ENCODE measurements at places on chromosomes 3 and 15.

- DNase-seq, result no peak
Observed at GRCh38 chr3:51668756-51669155, 2.3 kb upstream of the TEX264 start.

GRCh38 chr3:122246199-122246598 is 62.7 kb downstream of the CASR start:
- no peak for DNase-seq

DNA sequence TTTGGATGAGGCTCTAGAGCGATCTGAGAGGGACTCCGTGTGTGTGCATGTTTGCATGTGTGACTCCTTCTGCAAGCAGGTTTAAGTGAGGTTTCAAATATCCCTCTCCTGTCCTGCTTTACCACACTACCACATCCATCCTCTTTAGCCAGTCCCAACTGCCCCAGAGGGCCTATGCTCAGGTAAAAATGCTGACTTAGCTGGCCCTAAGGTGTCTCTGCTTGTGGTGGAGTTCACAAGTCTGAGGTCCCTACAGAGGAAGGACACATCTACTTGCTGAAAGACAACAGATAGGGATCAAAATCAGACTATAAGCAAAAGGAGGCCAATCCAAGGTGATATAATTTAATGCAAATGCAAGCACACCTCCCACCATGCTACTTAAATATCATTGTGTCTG is 87.2 kb downstream of the B3GNT5 start:
- DNase-seq, result no peak

- DNase-seq, result peak; percentile 32
Observed at GRCh38 chr3:155744010-155744625, 753 bp downstream of the PLCH1 start.

GRCh38 chr3:23669541-23670255 is 136.1 kb upstream of the UBE2E1 start:
- DNase-seq, result no peak

- DNase-seq, result no peak
Observed at GRCh38 chr3:40055956-40056355, 246.5 kb downstream of the MYRIP start.

DNA sequence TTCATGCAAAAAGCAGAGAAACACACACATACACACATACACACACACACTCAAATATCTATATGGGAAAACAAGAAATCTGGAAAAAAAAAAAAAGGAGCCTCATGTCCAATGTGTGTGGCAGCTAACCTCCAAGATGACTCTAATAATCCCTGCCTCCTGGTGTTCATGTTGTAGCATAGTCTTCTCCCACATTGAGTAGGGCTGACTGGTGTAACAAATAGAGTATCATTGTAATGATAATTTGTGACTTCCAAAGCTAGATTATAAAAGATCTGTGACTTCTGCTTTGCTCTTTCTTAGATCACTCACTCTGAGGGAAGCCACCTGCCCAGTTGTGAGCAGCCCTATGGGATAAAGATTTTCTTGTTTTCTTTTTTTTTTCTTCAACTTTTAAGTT is 130.9 kb upstream of the TNIK start:
- no peak for DNase-seq

DNA sequence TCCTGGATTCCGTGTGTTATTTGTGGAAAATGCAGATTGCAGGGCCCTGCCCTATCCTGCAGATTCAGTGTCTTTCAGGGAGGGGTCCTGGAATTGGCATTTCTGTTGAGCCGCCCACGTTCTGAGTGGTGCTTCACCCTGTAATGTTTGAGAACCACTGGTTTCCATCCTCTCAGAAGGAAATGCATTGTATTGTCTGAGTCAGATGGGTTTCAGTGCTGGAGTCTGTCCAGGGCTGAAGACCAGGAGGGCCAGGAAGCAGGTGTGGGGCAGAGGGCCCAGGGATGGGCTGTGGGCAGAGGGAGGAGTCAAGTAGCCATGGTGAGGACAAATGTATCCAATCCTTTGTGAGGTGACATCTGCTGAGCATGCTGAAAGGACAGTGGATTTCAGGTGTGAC is 123.8 kb downstream of the SV2B start:
- DNase-seq, result no peak

DNA sequence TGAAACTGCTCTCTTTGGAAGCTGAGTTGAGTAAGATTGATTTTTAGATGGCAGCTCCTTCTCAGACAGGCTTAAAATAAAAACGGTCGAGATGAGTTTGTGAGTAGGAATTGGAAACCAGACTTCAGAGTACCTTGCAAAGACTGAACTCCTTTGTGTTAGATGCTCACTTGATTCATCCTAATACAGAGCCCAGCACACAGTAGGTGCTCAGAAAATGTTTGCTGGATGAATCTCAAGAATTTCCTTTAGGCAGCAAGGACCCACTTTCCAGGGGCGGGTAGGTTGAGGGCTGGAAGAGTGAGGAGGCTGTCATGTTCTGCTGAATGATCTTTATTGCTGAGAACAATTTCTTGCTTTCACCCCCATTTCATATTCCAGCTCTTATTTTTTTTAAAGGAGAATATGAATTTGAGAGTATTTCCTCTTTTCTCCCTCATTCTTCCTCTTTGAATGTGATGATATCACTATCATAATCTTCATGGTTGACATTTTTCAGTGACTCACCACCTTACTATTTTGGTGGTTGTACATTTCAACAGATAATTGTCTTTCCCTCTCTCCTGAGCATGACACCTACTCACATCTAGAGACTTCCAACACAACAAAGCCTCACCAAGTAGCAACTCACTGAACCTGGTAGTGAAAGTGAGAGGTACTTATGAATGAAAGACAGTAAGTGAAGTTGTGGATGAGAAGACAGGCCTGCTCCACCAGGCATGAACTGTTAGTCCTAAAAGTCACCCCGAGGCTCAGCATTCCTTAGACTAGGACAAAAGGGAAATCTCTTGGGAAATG is 113.3 kb downstream of the PDCD6IP start:
- no peak for DNase-seq

DNA sequence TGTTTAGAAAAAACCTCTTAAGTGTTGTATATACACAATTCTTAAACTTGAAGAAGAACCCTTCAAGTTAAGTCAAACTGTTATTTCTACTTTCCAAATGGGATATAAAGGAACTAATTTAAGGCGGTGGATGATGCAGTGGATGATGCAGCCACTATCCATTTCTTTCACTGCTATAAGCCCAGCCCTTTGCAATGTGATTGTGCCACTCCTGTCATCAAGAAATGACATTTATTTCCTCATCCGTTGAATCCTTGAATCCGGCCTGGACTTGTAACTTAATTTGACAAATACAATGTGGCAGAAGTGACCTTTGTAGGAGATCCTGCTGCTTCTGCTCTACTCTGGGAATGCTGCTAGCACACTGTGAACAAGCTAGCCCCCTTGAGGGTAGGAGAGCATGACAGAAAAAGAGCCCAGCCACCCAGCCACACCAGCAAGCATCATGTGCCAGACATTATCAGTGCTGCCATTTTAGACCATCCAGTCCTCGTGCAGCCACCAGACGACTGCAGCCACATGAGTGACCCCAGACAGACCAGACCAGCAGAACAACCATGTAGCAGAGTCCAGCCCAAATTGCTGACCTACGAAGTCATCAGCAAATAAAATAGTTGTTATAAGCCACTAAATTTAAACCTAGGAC is 47.4 kb downstream of the UACA start:
- no peak for DNase-seq

DNA sequence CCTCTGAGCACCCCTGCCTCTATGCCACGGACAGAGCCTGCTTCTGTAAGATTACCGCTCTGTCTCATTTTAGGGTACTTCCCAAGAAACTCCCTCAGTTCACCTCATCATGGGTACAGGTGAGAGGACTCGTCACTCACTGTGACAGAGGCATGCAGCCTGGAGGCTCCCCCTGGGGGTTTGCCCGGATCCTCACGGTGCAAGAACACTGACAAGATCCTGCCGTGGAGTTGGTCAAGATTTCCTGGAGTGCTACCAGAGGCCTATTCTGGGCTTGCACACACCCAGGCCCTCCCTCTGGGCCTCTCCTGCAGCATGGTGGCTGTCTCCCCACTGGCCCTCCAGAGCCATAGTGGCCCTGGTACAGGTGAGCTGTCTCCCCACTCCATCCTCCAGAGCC is 103.1 kb upstream of the TNIK start:
- no peak for DNase-seq

DNA sequence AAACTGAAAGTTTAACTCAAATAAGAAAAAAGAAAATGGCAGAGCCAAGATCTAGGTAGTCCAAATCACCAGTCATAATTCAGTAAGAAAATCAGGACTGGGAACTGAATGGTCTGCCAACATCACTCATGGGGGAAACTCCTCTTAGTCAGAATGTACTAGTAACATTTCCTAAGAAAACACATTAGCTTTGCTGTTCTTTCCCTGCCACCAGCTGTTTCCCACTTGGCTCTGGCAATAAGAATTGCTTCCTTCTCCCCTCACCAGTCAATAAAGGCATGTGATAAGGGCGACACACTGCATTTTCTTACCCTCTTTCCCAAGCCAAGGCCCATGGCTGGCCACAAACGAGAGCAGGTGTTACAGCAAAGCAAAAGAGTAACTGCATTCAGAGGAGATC is 46.1 kb downstream of the PIK3R4 start:
- no peak for DNase-seq

DNA sequence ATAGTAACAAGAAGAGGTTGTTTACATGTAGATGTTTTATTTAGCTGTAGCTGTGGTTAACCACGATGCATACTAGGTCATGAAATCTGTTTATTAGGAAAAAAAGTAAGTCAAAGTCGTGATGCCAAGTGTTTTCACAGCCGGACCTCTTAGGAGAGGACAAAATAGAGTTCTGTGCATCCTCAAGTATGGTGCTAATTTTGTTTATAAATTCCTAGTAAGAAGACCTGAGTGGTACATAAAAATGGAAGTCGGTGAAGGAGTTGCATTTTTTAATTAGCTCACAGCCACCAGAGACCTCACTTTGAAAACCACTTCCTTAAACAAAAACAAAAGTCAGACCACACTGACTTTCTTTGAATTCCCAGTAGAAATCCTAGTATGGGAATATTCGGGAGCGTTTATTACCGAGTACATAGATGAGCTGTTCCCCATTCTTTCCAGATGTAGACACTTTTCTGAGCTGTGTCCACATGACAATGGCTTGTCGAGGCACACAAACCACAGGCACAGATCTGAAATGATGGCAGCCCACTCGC is 143.6 kb upstream of the UBE2E1 start:
- DNase-seq, result no peak

DNA sequence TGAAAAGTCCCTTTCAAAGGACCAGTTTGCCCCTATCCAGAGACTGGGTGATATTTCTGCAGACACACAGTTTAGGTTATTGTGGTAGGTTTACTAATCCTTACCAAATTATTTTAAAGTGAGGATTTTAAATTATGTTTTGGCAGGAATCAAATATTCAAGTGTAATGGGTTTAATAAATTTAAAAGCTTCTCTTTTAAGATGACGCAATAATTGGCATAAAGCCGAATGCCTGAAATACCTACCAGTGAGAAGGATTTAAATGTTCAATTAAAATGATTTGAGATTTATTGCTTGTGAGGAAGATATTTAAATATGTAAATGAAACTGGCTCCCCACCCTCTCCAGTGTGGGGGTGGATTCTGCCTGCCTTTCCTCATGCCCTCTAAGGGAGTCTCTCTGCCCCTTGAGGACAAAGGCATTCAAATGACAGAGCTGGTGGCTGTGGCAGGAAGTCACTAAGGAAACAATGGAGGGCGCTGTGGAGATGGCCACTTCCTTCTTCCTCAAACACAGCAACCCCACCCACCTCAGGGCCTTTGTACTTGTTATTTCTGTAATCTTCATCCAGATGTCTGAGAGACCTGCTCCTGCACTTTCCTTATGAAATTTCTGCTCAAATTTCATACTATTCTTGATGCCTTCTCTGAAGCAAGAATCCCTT is 131.7 kb downstream of the TNIK start:
- no peak for DNase-seq

DNA sequence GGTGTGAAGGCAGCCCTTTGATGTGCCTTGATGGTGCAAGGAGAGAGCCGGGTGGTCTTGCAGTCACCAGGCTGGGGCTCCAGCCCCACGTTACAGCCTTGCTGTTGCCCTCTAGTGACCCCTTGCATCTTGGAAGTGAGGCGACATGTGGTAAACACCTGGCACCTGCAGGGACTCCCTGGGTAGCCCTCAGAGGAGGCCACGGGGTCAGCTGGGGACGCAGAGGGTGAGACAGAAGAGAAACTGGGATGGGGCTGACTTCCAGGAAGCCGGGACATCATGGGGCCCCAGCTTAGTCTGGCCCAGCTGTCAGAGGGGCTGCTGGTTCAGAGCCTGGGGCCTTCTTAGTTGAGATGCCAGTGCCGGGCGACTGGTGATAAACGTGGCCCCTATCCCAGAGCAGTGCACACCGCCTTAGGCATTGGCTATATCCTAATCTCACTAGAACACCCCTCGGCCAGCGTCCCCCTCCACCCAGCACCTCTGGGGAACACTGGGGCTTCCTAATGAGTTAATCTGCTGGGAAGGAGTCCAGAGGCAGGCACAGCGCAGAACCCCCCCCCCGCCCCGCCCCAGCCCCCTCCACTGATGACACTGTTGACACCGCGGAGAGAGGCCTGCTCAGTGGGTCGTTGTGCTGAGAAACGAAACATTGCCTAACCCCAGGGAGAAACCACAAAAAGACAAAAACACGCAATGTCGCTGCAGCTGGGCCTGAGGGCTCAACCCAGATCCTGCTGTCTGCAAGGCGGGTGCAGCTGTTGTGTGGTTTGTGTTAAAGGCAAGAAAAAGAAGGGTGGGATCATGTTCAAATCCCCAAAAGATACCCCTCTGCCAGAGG is 60.5 kb upstream of the KLF13 start:
- peak; percentile 61 for DNase-seq

- no peak for DNase-seq
Observed at GRCh38 chr3:114332342-114333179, 38.7 kb downstream of the TIGIT start.

DNA sequence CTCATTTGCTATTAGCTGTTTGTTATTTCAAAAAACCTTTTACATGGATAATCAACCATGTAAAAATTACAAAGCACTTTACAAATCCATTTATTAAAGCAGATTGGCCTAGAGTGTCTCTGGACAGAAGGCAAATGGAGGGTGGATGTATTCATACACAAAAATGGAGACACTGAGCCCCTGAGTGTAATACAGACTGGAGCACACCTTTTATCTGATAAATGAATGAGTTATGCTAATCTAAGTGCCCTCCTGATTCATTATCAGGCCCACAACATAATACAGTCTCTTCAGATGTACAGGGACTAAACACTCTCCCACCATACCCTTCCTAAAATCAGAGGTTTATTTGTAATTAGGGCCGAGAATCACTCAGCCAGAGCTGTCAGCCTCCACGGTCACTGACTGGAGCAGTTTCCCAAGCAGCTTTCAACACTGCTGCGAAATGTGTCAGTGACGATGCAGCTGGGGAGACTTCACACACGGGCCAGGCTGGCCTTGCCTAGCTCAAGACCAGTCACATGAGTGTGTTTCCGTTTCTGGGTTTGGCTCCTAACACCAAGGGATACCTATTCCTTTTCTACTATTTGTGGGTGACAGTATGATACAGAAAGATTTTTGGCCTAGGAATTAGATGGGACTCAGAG is 271.8 kb downstream of the ZIC1 start:
- DNase-seq, result no peak

All from activated T-cell treated with anti-CD3 and anti-CD28 coated beads for 24 hours (primary cell).